Epithelial cell of proximal tubule (primary cell): ENCODE measurements at places on chromosomes 7 and 10.

DNA sequence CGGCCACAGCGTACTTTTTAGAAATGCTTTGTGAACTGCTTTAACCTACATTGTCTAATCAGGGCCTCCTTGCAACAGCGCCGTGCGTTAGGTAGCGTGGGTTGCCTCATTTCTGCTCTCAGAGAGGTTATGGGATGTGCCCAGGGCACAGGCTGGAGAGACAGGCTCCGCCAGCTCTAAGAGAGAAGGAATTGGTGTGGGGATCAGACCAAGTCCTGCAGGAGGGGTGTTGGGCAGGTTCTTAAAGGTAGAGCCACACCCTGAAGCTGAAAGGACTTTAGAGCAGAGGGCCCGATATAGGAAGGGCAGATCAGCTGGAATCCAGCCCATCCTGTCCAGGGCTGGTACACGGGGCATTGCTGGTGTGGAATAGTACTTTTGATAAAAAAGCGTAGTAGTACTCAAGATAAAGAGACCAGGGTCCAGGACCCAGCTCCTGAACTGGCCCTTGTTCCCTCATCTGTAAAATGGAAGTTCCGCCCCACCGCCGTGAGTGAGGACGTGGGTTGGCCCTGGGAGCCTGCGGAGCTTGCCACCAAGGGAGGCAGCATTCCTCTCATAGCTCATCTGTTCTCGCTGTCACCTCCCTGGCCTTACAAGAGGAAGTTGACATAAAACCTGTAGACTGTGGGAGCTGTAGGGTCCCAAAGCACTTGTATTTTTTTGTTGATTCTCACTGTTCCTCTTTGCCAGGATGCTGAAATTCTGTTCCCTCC, 37.2 kb downstream of the TMEM120A start:
- DNase-seq = no peak

DNA sequence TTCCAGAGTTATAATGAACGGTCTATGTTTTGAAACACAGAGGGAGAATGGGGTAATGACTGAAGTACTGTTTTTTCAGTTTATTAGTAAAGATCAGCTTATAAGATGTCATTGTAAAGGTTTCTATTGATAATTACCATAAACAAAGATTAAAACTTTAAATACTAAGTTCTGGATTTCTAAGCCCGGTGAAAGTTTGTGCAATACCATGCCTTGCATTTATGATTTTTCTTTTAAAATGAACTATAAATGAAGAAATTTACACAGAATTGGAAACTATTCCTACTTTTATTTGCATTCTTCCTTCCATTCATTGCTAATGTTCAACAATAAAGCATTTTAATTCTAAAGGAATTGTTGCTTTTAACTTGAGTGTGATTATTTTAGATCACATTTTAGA, 4.9 kb downstream of the MEOX2 start:
- DNase-seq = no peak

GRCh38 chr10:79346012-79346340, 1.3 kb upstream of the PPIF start:
- DNase-seq = no peak

GRCh38 chr7:110105840-110106239, 985.1 kb upstream of the LRRN3 start:
- no peak for DNase-seq

DNA sequence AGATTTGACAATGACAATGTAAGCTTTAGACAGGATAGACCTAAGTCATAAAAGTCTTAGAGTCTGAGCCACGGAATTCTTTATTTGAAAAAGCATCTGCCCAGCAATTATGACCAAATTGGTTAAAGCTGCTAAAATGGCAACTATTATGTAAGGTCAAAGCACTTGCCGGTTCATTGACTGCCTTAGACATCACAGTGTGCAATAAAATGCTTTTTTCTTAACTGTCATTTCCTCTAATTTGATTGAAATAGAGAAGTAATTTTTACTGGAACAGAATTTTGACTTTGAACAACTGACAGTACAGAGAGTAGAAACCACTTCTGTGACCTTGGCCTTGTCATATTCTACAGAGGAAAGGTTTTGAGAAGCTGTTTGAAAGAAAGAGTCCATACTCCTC, 142.9 kb downstream of the THSD7A start:
- DNase-seq = no peak

- DNase-seq = no peak
Measured at GRCh38 chr10:97861924-97862323, 12.3 kb downstream of the GOLGA7B start.

GRCh38 chr7:112550468-112551060, 69.8 kb downstream of the LSMEM1 start:
- DNase-seq = no peak

DNA sequence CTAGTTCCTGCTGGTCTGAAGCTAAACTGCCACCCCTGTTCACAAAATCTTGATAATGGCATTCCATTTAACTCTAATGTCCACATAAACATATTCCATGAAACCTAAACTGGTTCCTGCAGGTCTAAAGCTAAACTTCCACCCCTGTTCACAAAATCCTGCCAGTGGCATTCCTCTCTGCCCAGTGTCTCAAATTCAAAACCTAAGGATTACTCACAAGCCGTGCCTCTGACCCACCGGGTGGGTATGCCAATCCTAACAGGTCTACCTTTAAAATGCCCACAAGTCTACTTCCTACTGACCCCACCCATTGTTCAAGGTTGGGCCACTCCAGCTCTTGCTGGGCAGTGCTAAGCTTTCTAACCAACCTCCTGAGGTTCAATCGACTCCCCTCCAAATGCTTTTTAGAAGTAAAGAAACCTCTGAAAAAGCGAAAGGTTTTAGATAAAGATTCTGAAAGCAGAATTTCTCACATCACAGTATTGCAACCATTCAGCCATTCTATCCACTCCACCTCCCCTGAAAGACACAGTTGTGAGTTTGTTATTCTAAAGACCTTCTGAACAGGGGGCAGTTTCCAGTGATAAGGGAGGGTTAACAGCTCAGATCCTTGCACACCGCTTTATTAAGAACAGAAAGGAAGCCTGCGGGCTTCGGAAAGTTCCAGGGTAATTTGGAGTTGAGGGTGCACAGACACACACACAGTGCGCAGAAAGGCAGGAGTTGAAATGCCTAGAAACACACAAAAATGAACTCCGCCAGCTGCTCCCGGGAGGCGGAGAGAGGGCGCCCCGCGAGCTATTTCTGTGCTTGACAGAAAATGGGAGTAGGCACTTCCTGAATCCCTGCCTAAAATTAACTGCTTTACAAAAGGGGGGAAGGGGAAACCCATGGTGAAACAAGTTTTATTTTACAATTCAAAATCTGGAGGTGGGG, 87.7 kb downstream of the TNS3 start:
- no peak for DNase-seq

DNA sequence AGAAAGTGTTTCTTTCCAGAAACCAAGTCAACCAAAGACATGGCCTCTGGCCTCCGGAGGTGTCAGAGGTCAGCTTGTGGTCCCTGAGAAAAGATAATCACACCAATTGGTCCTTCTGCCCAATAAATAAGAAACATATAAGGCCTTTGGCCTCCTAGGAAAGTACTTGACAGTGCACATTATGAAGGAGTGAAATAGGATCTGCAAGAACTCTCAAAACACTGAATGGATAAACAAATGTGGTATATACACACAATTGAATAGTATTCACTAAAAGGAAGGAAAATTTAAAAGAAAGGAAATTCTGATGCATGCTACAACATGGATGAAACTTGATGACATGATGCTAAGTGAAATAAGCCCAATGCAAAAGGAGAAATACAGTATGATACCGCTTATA, 35.4 kb upstream of the NRF1 start:
- DNase-seq = no peak

DNA sequence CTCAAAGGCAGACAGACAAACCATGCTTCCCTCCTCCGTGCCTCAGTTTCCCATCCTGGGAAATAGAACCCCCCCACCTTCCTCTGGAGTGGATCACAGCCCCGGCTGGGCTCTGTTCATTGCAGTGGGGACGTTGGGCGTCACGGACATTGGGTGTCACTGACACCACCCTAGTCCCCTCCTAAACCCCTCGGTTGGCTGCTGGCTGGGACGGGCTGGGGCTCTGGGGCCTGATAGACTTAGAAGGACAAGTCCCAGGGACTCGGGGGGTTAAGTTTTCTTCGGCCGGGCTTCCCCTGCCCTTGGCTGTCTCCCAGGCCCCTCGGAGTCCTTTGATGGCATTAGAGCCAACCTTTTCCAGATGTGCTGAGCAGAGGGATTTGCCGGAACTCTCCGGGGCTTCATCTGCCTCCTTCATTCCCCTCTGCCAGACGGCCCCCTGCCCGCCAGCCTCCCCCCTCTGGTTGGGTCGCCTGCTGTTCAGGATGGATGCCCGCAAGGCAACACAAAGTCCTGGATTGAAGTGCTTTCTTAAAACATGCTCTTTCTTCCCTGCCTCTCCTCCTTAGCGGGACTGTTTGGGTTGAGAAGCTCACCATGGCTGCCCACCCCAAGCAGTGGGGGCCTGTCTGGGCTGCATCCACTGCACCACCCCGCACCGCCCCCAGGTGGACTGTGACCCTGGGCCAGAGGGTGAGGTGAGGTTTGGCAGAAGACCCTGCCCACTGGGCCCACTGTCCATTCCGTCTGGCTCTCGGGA, 73.0 kb downstream of the COL26A1 start:
- no peak for DNase-seq

- DNase-seq = no peak
Measured at GRCh38 chr7:22181663-22182062, 175.3 kb downstream of the RAPGEF5 start.
